ENCODE measurements at places on chromosomes 6 and 20.

DNA sequence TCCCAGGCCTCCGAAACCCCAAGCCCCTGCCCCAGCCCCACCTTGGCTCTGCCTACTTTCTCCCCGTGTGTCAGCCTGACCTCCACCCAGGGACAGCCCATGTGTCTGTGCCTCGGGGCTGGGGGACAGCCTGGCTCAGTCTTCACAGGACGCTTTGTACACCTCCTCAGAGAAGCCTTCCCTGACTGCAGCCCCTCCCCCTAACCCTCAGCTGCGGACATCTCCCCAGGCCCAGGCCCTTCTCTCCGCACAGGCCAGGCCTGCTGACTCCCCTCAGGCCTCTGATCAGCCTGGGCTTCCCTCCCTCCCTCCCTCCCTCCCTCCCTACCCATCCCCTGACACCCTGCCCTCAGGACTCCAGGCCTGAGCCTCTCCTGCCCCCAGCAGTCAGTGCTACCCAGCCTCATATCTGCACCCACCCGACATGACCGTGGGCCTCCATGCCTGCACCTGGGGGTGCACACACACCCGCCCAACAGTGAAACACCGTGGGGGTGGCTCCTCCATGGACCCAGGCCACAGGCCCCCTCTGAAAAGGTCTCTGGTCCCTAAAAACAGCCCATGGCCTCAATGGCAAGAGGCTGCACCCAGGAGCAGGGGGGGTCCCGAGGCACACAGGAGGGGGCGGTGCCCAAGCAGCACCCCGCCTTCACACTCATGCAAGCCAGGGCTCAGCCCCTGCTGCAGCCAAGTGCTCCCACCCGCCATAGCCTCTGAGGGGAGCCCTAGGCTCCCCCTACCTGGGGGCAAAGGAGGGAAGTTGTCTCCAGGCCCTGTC lies 12.9 kb downstream of the LAMA5 start:
- no peak for DNase-seq

DNA sequence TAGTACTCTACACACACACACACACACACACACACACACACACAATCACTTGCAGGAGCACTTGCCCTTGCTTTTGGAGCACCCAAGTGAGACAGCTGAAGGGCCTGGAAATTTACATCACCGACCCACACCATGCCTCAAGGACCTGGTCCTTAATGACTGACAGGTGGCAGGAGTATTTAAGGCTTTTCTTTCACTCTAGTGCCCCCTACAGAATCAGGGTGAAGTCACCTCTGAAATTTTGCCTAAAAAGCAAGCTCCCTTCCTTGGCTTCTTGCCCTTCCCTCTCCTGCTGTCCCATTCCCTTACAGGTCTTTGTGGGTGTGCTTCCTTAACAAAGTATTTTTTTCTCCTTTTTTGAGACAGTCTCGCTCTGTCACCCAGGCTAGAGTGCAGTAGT lies 353.5 kb upstream of the IRAK1BP1 start:
- no peak for DNase-seq

DNA sequence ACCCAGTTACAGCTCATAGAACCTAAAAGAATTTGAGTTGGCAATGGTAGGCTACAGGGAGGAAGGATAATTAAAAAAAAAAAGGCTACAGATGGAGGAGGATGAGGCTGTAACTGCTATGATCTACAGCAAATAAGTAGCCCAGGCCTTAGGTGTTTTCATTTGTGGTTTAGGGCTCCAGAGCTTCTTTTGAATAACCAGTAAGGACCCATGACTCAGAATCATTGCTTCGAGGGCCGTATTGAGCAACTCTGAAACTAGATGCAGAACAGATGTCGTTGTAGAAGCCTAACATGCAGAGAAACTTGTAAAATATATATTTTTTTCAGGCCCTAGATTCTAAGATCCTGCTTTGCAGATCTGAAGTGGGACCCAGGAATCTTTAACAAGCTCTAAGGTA lies 19.0 kb upstream of the ASIP start:
- peak; percentile 36 for DNase-seq

DNA sequence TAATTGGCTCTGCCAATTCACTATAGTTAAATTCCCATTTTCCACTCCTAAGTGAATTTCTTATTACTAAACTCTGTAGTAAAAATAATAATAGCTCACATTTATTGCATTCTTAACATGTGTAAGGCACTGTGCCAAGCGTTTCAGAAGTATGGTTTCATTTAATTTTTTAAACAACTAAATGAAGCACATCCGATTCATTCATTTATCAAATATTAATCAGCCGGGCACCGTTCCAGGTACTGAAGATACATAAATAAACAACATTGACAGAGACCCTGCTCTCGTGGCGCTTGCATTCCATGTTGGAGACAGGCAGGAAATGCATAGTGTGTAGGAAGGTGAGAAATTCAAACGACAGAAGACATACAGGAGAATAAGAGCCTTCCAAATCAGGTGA lies 423.2 kb upstream of the JARID2 start:
- no peak for DNase-seq

DNA sequence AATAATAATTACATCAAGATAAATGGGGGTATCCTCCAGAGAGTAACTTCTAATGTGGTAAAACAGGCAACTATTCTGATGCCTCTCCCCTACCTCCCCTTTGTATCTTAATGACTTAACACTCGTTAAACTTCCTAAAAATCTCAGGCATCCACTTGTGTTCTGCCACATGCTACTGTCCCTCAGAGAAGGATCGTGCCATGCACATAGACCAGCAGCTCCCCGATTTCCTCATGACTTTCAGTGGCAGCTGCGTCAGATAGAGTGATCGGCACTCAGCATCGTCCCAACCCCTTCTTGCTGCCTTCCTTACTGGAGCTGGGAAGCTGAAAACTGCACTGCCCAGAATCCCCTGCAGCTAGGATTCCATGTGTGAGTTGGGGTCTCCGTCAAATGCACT lies 32.1 kb downstream of the RIPOR2 start:
- no peak for DNase-seq
